ENCODE measurements at places on chromosomes 3 and 15.

DNA sequence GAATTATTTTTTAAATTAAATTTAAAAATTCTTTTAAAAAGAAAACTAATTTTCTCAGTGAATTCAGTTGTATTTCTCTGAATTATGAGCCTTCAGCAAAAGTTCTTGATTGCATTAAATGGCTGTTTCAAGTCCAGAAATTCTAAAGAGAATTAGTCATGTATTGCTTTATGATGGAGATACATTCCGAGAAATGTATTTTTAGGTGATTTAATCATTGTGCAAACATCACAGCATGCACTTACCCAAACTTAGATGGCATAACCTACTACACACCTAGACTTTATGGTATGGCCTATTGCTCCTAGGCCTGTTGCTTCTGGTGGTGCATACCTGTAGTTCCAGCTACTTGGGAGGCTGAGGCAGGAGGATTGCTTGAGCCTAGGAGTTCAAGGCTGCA, 44.3 kb upstream of the GCNT3 start:
- DNase-seq: no peak

GRCh38 chr15:92715758-92716157, 60.2 kb upstream of the FAM174B start:
- DNase-seq: no peak

GRCh38 chr3:197422506-197422905, 124.1 kb upstream of the DLG1 start:
- no peak for DNase-seq

DNA sequence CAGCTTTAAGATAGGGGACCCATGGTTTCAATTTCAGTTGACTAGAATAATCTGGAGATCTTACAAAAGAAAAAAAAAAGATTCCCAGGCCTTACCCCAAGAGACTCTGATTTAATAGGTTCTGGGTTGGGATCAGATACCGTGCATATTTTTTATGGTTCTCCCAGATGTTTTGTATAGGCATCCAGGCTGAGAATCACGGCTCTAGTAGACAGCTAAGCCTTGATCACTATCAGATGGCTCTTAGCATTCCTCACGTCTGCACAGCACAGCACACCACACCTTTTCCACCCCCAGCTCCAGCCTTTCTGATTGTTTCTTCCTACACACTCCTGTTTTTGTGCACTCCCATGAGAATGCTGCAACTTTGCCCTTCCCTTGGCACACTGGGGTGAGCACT, 40.8 kb downstream of the TMEM45A start:
- no peak for DNase-seq

DNA sequence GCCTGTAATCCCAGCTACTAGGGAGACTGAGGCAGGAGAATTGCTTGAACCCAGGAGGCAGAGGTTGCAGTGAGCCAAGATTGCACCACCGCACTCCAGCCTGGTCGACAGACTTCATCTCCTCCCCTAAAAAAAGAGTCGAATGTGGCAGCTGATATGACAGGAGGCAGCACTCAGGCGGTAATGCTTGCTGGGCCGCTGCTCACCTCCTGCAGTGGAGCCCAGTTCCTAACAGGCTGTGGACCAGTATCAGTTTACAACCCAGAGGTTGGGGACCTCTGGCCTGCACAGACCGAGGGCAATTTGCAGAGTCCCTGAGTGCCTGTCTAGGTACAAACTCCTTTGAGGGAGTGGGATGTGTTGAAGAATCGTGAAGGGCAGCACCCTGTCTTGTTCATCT, 136.2 kb downstream of the SMAD6 start:
- DNase-seq: no peak

GRCh38 chr3:183449391-183449790, 21.0 kb upstream of the MCF2L2 start:
- no peak for DNase-seq

GRCh38 chr3:25094932-25095685, 333.0 kb upstream of the RARB start:
- DNase-seq: no peak

GRCh38 chr15:57227166-57227565, 149.1 kb upstream of the CGNL1 start:
- DNase-seq: no peak

Measured in activated CD4-positive, CD25-positive, alpha-beta regulatory T cell treated with anti-CD3 and anti-CD28 coated beads, Interleukin-2, amount 50 U/mL, for 72 hours (primary cell).